ENCODE measurements at places on chromosomes 5 and 9. TPM values are rescaled to one million over a fixed set of nuclear protein-coding genes. Genes with fewer than 3 reads are reported as not detected.

CER1 gene
- not detected for total RNA-seq

SLC25A2 gene
- 0.58 TPM for total RNA-seq

LARP1 gene
- total RNA-seq = 219 TPM

IL13 gene
- total RNA-seq = not detected

WDR31 gene
- 0.97 TPM for total RNA-seq

FCN2 gene
- total RNA-seq = not detected

NAIP gene
- total RNA-seq = 3.5 TPM

PAEP gene
- total RNA-seq = not detected

Measured in GM12878 (cell line).